ENCODE measurements at places on chromosomes 7 and 10.
A peak's percentile ranks its signal among the peaks of the same experiment; 100 is the strongest.

DNA sequence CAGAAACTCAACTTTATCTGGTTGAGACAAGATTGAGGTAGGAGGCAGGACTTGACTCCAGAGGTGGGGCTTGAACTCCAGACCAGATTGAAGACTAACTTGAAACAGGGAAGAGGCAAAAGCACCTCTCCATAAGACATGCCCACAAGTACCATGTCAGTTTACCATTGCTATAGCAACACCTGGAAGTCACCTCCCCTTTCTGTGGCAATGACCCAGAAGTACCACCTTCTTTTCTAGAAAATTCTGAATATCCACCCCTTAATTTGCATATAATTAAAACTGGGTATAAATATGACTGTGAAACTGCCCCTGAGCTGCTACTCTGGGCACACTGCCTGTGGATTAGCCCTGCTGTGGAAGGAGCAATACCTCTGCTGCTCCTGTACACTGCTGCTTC is 4.9 kb upstream of the TOMM7 start:
- DNase-seq = no peak

GRCh38 chr7:36626111-36626510 is 98.2 kb downstream of the AOAH start:
- no peak for DNase-seq

- peak; percentile 34 for DNase-seq
Measured at GRCh38 chr10:99834410-99834809, 52.0 kb downstream of the ABCC2 start.

- DNase-seq = no peak
Measured at GRCh38 chr7:94104301-94104700, 100.1 kb upstream of the BET1 start.

Measured in 8988T (cell line).